SJCRH30 (cell line): ENCODE measurements at places on chromosomes 1 and 21. TPM values are rescaled to one million over a fixed set of nuclear protein-coding genes. Genes with fewer than 3 reads are reported as not detected.

Gene LCE1D
- not detected in 2 replicates for total RNA-seq

Gene DYRK3
- 12.7 and 14.4 TPM in 2 replicates for total RNA-seq

Gene CFAP57
- total RNA-seq, result 0.04 TPM in 1 of 2 replicates, not detected in the other

Gene FNDC10
- total RNA-seq, result 1.5 and 1.9 TPM in 2 replicates

Gene EPS8L3
- total RNA-seq, result not detected in 2 replicates
